ENCODE measurements at places on chromosomes 16 and 17.
A peak's percentile ranks its signal among the peaks of the same experiment; 100 is the strongest.

DNA sequence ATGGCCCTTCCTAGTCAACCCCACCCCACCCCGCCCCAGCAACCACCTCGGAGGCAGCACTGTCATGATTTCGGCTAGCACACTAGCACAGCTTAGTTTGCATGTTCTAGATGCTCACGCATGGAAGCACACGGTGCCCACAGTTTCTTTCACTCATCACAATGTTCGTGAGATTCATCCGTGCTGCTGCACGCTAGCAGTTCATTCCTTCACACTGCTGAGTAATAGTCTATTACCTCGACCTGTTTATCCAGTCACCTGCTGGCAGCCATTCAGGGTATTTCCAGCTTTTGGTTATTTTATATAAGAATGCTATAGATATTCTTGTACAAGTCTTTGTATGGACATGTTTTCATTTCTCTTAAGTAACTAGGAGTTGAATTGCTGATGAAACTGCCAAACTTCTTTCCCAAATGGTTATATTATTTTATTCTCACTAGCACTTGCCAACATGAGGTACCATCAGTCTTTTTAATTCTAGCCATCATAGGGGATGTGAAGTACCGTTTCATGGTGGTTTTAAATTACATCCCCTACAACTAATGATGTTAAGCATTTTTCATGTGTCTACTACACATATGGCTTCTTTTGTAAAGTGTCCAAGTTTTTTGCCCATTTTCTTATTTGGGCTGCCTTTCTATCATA is 75.7 kb downstream of the CYTH1 start:
- DNase-seq: no peak

DNA sequence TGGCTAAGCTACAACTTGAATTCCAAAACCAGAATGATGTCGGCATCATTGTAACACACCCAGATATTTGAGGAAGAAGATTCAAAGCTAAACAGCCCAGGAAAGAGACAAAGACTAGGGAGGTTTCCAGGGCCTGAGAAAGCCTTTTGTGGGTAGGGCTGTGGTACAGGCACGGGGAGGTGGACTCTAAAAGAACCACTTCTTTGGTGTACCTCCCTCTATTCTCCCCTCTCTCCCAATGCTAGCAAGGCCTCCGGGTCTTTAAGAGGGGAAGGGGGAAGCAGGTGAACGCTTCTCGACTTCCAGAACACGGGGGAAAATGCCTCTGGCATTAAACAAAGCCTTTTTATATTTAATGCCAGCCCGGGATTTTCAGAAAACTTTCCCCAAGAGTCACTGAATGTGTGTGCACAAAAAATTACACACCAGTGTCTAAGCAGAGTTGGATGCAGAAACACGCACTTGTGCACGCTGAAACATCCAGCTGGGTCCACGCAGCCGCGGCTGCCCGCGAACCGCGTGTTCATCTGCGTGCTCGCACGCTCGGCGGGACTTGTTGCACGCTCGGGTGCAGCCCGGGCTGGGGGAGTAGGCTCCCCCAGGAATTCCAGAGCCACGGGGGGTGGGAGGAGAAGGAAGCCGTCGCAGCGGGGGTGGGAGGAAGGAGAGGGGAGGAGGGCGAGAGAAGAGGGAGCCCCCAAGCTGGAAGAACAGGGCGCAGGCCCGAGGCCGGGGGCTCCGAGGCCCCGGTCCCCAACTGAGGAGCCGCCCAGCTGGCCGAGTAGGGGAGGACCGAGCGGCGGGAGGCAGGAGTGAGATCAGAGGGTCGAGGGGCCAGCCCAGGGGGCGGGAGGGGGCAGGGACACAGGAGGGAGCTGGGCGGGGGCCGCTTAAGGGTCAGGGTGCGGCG is 20.1 kb upstream of the ZNF423 start:
- no peak for DNase-seq

GRCh38 chr17:76263896-76264295 is 1.3 kb upstream of the UBALD2 start:
- no peak for DNase-seq

- DNase-seq: no peak
Observed at GRCh38 chr16:12176051-12176450, 199.5 kb downstream of the SNX29 start.

DNA sequence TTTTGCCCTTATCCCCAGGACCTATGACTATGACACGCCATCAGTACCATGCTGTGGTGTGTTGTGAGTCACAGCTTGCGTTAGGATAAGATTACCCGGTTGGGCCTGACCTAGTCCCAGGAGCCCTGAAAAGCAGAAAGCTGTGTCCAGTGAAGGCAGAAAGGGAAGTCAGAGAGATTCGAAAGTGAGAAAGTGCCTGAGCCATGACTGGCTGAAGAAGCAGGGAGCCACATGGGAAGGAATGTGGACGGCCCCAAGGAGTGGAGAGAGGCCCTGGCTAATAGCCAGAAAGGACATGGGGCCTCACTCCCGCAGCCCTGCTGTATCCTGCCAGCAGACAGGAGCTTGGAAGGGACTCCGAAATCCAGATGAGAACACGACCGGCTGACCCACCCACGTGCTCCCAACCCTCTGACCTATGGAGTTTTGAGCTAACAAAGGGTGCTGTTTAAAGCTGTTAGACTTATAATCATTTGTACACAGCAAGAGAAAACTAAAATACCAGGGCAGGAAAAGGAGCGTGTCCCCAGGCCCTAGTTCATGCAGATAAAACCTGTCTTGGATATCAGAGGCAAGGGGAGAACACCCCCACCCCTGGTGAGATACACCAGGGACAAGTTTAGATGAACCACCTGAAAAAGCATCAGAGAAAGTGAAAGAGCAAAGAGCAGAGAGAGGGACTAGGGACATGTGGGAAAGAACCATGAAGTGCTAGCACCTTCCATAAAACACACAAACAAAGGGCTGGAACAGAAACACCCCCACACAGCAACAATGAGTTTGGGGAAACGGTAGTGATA is 115.3 kb downstream of the SLC39A11 start:
- DNase-seq: peak; percentile 67

DNA sequence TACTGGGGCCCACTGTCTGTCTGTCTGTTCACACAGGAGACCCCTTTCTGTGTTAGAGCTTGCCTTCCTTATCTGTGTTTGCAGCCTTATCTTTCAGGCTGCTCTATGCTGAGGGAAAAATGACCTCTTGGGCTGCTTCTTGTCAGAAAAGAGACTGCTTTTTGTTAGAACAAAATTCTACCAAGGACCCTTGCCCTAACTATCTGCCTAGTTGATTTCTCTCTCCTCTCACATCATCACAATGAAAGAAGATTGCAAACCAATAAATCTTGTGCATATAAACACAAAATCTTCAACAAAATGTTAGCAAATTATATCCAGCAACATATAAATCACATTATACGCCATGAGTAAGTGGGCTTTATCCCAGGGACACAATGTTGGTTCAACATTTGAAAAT is 1117.7 kb downstream of the CDH11 start:
- no peak for DNase-seq

- DNase-seq: no peak
Observed at GRCh38 chr17:27518545-27519521, 62.6 kb downstream of the KSR1 start.

DNA sequence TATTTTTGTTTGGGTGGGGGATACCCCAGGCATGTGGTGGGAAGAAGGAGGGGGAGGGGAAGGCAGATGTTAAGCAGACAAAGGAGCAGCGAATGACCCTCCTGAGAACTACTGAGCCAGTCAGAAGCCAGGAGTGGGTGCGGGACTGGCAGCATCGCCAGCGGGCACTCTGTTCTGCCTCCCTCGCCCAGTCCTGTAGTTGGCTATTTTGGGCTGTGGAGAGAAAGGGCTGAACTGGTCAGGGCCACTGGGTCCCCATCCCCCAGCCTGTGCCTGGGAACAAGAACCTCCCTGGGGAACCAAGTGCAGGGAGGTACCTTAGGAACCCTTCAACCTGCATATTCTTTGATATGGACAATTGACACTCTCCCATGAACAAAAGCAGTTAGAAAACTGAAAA is 6.4 kb downstream of the LRRC3C start:
- no peak for DNase-seq
